ENCODE measurements at places on chromosomes 16 and 17. TPM values are rescaled to one million over a fixed set of nuclear protein-coding genes. Genes with fewer than 3 reads are reported as not detected.
A peak's percentile ranks its signal among the peaks of the same experiment; 100 is the strongest.

SLC46A1 gene
- total RNA-seq = 13.8 TPM

DNA sequence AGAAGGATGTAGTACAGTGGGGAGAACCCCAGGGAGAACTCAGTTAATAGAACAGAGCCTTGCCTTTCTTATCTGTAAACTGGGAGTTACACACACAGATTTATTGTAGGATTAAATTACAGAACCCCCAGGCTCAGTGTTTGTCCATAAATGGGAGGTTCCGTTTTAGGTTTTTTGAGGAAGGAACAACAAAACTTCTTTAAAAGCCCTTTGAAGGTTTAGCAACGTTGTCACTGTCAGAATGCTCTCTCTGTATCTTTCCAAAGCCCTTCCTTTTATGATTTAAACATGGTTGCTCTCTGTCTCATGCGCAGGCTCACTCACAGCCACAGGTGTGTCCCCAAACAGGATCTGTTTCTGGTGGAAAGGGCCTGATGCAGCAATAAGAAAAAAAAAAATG lies 9.4 kb upstream of the GNA13 start:
- H3K27me3 ChIP-seq = no peaks in the 10 kb centered on the region
- no peaks in the 10 kb centered on the region for H3K36me3 ChIP-seq
- no peak for DNase-seq
- H3K4me3 ChIP-seq = no peak overlapping the region

NOS2 gene
- not detected for total RNA-seq

- H3K27me3 ChIP-seq = no peaks in the 10 kb centered on the region
- H3K4me1 ChIP-seq = no peaks in the 10 kb centered on the region
- H3K36me3 ChIP-seq = no peaks in the 10 kb centered on the region
- no peak for DNase-seq
- no peak overlapping the region for H3K27ac ChIP-seq
- H3K4me3 ChIP-seq = no peak overlapping the region
Observed at GRCh38 chr16:10870137-10870776, 6.7 kb upstream of the CIITA start.

DNA sequence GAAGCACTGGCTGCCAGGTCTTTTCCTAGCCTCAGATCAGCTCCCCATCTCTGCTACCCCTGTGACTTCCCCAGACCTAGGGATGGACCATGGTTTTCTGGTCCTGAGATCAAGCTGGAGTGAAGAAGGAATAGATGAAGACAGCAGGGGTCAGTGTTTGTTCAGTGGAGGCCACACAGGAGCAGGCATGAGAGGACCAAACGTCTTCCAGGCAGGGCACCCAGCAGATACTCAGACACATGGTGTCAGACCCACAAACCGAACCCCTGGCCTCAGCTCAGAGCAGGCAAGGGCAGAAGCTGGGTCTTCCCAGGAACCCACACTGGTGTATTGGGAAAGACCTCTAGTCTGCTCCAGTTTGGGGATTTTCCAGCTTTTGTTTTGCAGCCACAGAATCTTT lies 189.7 kb downstream of the IRX5 start:
- H3K4me3 ChIP-seq = no peak overlapping the region
- H3K36me3 ChIP-seq = no peaks in the 10 kb centered on the region
- no peak for DNase-seq
- no peaks in the 10 kb centered on the region for H3K27me3 ChIP-seq
- no peak overlapping the region for H3K27ac ChIP-seq

DNA sequence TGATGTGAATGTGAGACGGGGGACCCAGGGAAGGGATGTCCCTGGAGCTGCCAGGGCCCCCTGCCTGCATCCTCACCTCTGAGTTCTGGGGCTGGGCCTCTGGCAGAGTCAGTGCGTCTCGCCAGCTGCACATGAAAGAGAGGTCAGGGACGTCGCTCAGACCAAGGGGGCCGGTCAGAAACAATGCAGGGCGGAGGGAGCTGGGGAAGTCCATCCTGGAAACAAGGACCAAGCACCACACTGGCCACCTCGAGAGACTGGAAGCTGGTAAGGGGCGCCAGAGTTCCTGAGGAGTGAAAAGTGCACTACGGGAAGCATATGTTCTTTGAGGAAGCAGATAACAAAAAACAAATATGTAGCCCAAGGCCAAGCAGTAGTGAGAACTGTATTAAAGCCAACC lies 2.1 kb downstream of the TAF1C start:
- H3K4me3 ChIP-seq = no peak overlapping the region
- H3K27ac ChIP-seq = no peak overlapping the region
- peaks cover 25% of the 10 kb centered on the region for H3K4me1 ChIP-seq
- no peaks in the 10 kb centered on the region for H3K36me3 ChIP-seq
- no peak for DNase-seq

DNA sequence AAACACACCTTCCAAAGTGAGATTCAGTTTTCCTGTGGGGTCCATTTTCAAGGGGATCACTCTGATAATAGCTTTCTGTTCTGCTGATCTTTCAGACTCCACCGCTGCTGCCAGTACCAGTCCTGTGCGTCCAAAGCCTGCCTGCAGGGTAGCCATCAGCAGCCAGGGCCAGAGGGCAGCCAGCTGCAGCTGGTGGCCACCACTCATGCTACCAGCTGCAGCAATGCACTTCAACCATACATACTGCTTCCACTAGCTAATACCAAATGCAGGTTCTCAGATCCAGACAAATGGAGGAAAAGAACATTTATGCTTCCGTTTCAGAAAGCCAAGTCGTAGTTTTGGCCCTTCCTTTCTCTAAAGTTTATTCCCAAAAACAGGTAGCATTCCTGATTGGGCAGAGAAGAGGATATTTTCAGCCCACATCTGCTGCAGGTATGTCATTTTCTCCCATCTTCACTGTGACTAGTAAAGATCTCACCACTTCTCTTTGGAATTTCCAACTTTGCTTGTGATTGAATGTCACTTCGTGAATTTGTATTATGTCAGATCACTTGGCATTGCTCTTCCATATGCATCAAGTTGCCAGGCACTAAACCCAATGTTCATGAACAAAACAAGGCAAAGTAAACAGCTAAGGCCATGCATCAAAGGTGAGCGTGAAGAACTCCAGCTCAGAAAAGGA lies 1.8 kb downstream of the RNF43 start:
- no peaks in the 10 kb centered on the region for H3K36me3 ChIP-seq
- H3K27me3 ChIP-seq = no peaks in the 10 kb centered on the region
- H3K4me1 ChIP-seq = no peaks in the 10 kb centered on the region
- H3K27ac ChIP-seq = no peak overlapping the region
- peak overlapping the region; percentile 38 for H3K4me3 ChIP-seq

DNA sequence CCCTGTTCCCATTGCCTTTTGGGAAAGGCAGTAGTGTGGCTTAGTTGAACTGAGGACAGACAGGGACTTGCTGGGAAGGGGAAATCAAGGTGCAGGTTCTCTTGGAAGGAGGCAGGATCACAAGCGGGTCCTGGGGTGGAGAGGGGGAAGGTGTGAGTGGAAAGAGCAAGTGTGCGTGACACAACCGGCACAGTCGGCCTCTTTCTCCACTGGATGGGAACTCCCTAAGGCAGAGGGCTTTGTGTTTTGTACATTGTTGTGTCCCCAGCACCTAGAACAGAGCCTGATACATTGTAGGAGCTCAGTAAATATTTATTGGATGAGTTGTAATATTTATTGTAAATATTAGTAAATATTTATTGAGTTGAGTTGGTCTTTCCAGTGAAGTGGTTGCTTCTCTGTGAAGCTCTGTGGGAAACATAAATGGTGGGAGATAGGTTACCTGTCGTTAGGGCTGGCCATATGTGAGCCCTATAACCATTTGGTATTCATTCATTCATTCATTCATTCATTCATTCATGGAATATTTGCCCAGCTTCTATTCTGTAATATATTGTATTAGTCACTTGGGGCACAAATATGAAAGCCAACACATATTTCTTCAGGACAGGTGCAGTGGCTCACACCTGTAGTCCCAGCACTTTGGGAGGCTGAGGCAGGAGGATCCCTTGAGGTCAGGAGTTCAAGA lies 34.0 kb downstream of the SMARCE1 start:
- H3K4me3 ChIP-seq = no peak overlapping the region
- no peaks in the 10 kb centered on the region for H3K36me3 ChIP-seq
- H3K27ac ChIP-seq = no peak overlapping the region
- H3K27me3 ChIP-seq = no peaks in the 10 kb centered on the region
- peaks cover 8% of the 10 kb centered on the region for H3K4me1 ChIP-seq

DNA sequence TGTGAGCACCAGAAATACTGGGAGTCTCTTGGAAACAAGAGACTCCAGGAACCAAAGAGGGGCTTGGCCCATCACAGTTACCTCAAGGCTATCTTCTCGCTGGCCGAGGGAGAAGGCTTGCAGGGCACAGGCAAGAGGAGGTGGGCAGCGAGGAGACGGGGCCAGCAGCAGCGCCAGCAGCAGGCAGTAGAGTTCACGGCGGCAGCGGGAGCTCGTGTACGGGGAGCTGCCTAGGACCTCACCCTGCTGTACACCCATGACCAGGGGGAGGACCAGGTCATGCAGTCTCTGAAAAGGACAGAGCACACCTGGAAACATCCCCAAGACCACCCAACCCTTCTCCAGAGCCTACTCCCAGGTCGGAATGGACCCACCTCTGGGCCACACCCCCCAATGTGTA lies 30.8 kb downstream of the PELP1 start:
- no peaks in the 10 kb centered on the region for H3K36me3 ChIP-seq
- no peak overlapping the region for H3K4me3 ChIP-seq
- no peak for DNase-seq
- no peaks in the 10 kb centered on the region for H3K4me1 ChIP-seq
- no peaks in the 10 kb centered on the region for H3K27me3 ChIP-seq

DNA sequence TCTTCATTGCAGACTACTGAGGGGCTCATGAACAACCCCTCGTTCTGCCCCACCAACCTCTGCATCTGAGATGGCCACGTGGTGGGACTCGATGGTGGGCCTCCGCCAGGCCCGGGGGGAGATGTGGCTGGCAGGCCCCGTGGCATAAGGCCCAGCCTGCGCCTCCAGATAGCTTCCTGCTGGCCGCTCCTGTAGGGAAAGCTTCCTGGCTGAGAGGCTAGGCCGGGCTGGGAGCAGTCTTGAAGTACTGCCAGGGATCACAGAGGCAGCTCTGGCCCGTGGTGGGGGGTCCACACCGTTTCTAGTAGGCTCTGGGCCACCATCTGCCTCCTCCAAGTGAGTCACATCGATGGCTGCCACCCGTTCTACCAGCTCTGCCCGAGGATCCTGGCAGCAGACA lies 7.6 kb downstream of the CAMKK1 start:
- no peak overlapping the region for H3K4me3 ChIP-seq
- no peak for DNase-seq
- peaks cover 51% of the 10 kb centered on the region for H3K4me1 ChIP-seq
- peak overlapping the region; percentile 27 for H3K27ac ChIP-seq
- H3K27me3 ChIP-seq = no peaks in the 10 kb centered on the region
- H3K36me3 ChIP-seq = peaks cover 30% of the 10 kb centered on the region

ARL5C gene
- not detected for total RNA-seq

DNA sequence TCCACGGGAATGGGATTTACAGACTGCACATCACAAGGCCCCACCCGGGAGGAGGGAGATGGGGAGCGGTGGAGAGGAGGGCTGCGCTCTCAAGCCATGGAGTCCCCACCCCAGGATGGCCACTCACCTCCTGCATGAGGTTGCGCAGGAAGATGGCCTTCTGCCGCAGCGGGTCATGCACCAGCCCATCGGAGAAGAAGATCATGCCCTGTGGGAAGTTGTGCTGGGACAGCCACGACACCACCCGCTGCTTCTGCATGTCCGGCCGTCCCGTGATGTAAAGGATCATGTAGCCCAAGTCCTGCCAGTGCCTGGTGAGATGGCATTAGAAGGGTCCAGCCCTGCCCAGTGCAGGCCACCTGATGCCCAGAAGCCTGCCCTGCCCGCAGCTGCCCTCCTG lies 17.0 kb downstream of the PIMREG start:
- H3K27ac ChIP-seq = no peak overlapping the region
- no peaks in the 10 kb centered on the region for H3K4me1 ChIP-seq
- H3K27me3 ChIP-seq = no peaks in the 10 kb centered on the region
- no peak overlapping the region for H3K4me3 ChIP-seq

DNA sequence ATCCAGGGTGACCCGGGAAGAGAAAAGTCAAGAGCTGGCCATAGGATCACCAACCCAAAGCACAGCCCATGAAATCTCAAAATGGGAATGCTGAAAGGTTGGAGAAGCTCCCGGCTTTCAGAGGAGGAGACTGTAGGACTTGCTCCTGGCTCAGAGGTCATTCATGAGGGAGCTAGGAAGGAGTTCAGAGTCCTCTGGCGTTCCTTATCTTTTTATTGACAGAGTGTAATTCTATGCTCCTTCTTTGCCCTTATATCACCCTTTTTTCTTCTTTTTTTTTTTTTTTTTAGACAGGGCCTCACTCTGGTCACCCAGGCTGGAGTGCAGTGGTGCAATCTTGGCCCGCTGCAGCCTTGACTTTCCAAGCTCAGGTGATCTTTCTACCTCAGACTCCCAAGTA lies 27.3 kb upstream of the CNOT1 start:
- H3K27me3 ChIP-seq = no peaks in the 10 kb centered on the region
- H3K4me1 ChIP-seq = no peaks in the 10 kb centered on the region
- no peak overlapping the region for H3K27ac ChIP-seq
- H3K36me3 ChIP-seq = no peaks in the 10 kb centered on the region
- no peak for DNase-seq

DNA sequence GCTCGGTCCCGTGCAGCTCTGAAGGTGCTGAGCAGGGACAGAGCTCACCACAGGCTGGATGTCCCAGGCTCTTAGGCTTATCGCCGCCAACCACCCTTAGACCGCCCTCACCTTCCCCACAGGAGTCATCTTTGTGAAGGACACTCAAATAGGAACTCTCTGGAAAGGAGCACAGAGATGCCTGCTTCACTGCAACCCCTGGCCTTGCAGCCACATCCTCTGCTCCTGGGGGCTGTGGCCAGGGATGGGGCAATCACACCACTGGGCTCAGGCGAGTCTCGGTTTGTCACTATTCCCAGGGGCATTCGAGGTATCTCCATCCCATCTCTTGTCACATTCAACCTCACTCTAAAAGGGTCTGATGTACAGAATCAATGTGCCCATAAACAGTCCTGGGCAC lies 10.9 kb downstream of the ZDHHC1 start:
- DNase-seq = no peak
- no peaks in the 10 kb centered on the region for H3K27me3 ChIP-seq
- H3K27ac ChIP-seq = peak overlapping the region; percentile 91
- H3K4me1 ChIP-seq = peaks cover 57% of the 10 kb centered on the region

DNA sequence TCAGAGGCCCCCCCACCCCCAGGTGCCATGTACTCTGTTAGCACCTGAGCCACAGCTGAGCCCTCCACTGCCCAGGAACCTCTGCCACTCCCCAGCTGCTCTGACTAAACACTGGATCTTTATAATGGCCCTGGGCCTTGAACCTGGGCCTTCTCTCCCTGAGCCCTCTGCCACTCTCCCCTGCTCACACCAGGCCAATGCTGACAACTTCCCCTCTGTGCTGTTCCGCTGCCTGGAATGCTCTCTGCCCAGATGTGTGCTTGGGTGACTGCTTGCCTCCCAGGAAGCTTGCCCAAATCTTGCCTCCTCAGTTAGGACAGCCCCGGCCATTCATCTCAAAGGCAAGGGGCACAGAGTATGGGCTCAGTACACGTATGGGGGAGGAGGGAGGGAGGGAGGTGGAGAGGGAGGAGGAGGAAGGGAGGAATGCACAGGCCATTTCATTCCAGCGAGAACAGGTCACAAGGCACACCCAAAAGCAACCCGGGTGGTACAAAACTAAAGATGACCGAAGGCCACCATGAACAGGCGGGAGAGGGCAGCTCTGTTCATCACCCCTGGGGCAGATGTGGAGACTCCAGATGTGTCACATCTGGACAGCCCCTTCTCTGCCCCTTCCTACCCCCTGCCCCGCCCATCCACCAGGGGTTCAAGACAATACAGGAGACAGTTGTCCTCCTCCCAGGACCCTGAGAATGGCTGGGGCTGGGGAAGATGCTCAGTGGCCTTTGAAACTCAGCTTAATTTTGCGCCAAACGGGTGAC lies 15.3 kb upstream of the TNFRSF13B start:
- H3K4me1 ChIP-seq = peaks cover 12% of the 10 kb centered on the region
- no peaks in the 10 kb centered on the region for H3K27me3 ChIP-seq
- no peaks in the 10 kb centered on the region for H3K36me3 ChIP-seq
- no peak for DNase-seq
- no peak overlapping the region for H3K27ac ChIP-seq

Measured in vagina (tissue), 2 donors.